Fibroblast of lung (primary cell): ENCODE measurements at places on chromosomes 12 and 14. TPM values are rescaled to one million over a fixed set of nuclear protein-coding genes. Genes with fewer than 3 reads are reported as not detected.

The GPR162 gene
- total RNA-seq: 11.1 and 11.8 TPM in 2 replicates

The B4GALNT1 gene
- total RNA-seq: 0.51 and 2.3 TPM in 2 replicates

The SPTB gene
- total RNA-seq: under 0.01 TPM in 1 of 2 replicates, not detected in the other

The KLHL33 gene
- 0.26 and 1.5 TPM in 2 replicates for total RNA-seq

The DCD gene
- total RNA-seq: not detected in 2 replicates

The ZBTB42 gene
- total RNA-seq: 2.3 and 2.8 TPM in 2 replicates

The CIDEB gene
- 0.33 and 0.51 TPM in 2 replicates for total RNA-seq

The ANO6 gene
- 57.5 and 59.1 TPM in 2 replicates for total RNA-seq

The RBP5 gene
- 0.26 TPM in 1 of 2 replicates, not detected in the other for total RNA-seq

The FGD4 gene
- total RNA-seq: 2.3 and 7.6 TPM in 2 replicates

The SDR9C7 gene
- total RNA-seq: not detected in 2 replicates

The SIX4 gene
- total RNA-seq: 9.2 and 18.3 TPM in 2 replicates

The PRKAG1 gene
- 65.2 and 76.5 TPM in 2 replicates for total RNA-seq

The CLEC2B gene
- 15.7 and 26.2 TPM in 2 replicates for total RNA-seq

The TMEM121 gene
- total RNA-seq: 5.1 and 8.0 TPM in 2 replicates

The PDZRN4 gene
- total RNA-seq: not detected in 2 replicates

The LAG3 gene
- 0.17 and 0.26 TPM in 2 replicates for total RNA-seq

The HECTD1 gene
- 405 and 534 TPM in 2 replicates for total RNA-seq

The NUAK1 gene
- total RNA-seq: 4.6 and 5.1 TPM in 2 replicates

The ACSS3 gene
- total RNA-seq: 32.9 and 47.4 TPM in 2 replicates

The GPRC5D gene
- not detected in 2 replicates for total RNA-seq
